ENCODE measurements at places on chromosomes 1 and 21.

DNA sequence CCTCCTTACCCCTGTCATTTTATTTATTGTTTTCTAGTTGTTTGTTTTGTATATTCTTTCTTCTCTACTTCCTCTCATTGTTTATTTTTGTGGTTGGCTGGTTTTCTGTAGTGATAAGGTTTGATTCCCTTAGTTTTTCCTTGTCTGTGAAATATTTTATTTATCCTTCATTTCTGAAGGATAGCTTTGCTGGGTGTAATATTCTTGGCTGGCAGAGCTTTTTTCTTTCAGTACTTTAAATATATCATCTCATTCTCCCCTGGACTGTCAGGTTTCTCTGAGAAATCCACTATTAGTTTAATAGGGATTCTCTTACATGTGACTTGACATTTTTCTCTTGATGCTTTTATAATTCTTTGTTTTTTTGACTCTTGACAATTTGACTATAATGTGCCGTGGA lies 18.8 kb upstream of the TIPRL start:
- no peak for DNase-seq

GRCh38 chr1:232765542-232765941 lies 39.7 kb upstream of the MAP10 start:
- no peak for DNase-seq

DNA sequence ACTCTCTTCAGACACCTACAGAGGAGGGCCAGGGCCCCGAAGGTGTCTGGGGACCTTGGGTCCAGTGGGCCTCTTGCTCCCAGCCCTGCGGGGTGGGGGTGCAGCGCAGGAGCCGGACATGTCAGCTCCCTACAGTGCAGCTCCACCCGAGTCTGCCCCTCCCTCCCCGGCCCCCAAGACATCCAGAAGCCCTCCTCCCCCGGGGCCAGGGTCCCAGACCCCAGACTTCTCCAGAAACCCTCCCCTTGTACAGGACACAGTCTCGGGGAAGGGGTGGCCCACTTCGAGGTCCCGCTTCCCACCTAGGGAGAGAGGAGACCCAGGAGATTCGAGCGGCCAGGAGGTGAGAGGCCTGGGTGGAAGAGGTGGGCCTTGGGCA lies 3.7 kb downstream of the ADAMTSL4 start:
- no peak for DNase-seq

GRCh38 chr21:37496972-37497371 lies 130.4 kb downstream of the DYRK1A start:
- no peak for DNase-seq

GRCh38 chr1:212641956-212642355 lies 33.4 kb downstream of the ATF3 start:
- no peak for DNase-seq

GRCh38 chr1:40393173-40393572 lies 19.6 kb downstream of the SMAP2 start:
- DNase-seq = no peak

DNA sequence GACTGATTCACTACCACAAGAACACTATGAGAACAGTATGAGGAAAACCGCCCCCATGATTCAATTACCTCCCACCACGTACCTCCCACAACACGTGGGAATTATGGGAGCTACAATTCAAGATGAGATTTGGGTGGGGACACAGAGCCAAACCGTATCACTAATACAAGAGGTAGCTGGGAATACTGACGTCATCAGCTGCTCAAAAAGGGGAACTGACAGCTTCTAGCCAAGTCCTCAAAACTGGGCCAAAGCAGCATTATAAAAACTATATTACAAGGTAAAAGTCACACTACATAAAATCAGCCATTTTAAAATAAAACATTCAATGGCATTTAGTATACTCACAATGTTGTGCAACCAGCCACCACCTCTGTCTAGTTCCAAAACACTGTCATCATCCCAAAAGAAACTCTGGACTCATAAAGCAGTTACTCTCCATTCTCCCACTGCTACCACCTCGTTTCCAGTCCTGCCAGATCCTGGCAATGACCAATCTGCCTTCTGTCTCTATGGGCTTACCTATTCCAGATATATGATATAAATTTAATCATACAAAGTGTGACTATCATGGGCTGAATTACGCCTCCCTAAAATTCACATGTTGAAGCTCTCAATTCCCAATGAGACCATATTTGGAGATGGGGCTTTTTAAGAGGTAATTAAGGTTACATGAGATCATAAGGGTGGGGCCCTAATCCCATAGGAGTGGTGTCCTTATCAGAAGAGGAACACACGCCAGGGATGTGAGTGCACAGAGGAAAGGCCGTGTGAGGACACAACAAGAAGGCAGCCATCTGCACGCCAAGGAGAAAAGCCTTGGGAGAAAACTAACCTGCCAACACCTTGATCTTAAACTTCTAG lies 192.1 kb downstream of the SETD4 start:
- no peak for DNase-seq

DNA sequence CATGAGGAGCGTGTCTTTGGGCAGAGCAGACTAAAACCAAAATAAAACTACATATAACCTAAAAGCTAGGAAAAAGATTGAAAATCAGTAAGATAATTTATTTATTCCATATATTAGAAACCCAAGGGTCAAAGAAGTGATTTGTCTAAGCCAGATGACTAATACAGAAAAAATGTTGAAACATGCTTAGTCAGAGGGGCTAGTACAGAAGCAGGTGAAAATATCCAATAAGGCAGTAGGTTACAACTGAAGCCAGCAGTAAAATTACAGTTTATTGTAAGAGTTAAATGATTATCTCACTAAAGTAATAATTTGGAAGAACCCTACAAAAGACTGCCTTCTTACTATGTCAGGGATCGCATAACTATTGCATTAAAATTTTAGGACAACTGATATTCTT lies 1190.9 kb upstream of the PRMT6 start:
- DNase-seq = no peak

- DNase-seq = no peak
These were observed 69.7 kb downstream of the PRKCZ start for GRCh38 chr1:2119886-2120285.

Data from BE2C (cell line).